ENCODE measurements at places on chromosomes 13 and 19. TPM values are rescaled to one million over a fixed set of nuclear protein-coding genes. Genes with fewer than 3 reads are reported as not detected.

DNA sequence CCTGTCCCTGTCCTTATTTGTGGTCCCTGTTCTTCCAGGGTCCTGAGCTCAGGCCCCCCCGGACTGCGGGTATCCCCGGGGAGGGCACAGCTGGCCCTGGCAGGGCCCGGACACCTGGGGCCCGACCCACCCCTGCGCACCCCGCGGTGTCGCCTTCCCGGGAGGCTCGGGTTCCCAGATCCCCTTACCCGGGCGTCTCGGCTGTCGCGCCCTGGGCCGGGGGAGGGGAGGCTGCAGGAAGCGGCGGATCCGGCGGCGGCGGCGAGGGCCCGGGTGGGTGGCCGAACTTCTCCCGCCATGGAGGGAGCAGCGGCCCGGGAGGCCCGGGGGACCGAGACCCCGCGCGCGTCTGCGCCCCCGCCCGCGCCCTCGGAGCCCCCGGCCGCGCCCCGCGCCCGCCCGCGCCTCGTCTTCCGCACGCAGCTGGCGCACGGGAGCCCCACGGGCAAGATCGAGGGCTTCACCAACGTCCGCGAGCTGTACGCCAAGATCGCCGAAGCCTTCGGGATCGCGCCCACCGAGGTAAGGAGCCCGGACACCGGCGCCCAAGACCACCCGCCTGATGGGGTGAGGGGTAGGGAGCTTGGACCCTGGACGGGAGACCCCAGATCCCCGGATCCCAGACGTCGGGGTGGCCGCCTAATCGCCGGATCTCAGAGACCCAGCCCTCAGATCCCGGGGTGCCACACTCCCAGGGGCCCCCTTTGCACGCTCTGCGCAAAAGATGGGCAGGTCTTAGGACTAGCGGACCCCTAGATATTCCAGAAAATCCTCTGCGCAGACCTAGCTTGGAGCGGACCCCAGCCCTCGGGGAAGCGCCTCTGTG lies at the start of gene GIPC3:
TSS of gene GIPC3 (plus strand) at position 178 of the 826 bp plus-strand sequence. CDS start at position 298, 120 bp downstream.
- H3K27ac ChIP-seq = no peak within 1 kb of the TSS
- DNase-seq = no peak
- no peaks in the 10 kb centered on the region for H3K27me3 ChIP-seq

DNA sequence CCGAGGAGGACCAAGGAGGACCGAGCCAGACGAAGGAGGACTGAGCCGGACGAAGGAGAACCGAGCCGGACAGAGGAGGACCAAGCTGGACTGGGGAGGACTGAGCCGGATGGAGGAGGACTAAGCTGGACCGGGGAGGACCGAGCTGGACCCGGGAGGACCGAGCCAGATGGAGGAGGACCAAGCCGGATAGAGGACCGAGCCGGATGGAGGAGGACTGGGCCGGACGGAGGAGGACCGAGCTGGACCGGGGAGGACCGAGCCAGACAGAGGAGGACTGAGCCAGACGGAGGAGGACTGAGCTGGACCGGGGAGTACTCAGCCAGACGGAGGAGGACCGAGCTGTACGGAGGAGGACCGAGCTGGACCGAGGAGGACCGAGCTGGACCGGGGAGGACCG lies 3.2 kb downstream of the PIP5K1C start:
- peaks cover 31% of the 10 kb centered on the region for H3K4me1 ChIP-seq
- no peak for DNase-seq
- H3K27ac ChIP-seq = peak overlapping the region; percentile 23

- peaks cover 2% of the 10 kb centered on the region for H3K27me3 ChIP-seq
- no peak for DNase-seq
- H3K4me1 ChIP-seq = no peaks in the 10 kb centered on the region
- H3K4me3 ChIP-seq = no peak overlapping the region
Observed at GRCh38 chr13:73593199-73593765, 534.5 kb downstream of the KLF5 start.

DNA sequence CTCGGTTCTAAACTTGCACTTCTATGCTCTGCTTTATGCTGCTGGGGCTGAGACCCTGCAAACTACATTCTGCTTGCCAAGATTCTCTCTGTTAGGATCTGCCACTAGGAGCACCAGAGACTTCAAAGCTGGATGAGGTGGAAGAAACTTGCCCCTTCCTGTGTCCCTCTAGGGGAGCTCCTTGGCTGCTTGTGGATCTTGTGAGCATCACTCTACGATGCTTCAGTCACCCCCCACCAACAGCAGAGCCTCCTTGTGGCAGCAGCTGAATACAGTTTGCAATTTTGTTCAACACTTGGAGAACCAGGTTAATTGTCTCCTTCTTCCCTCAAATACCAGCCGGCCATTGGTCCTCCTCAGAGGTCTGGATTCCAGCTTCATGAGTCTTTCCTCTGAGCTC lies 310.6 kb downstream of the FGF14 start:
- peaks cover 39% of the 10 kb centered on the region for H3K27me3 ChIP-seq
- H3K36me3 ChIP-seq = no peaks in the 10 kb centered on the region
- DNase-seq = no peak
- no peak overlapping the region for H3K4me3 ChIP-seq
- H3K4me1 ChIP-seq = no peaks in the 10 kb centered on the region

GRCh38 chr13:87590518-87590917 lies 80.7 kb upstream of the SLITRK5 start:
- no peaks in the 10 kb centered on the region for H3K4me1 ChIP-seq
- H3K27ac ChIP-seq = no peak overlapping the region
- no peak overlapping the region for H3K4me3 ChIP-seq
- no peaks in the 10 kb centered on the region for H3K27me3 ChIP-seq
- DNase-seq = no peak

DNA sequence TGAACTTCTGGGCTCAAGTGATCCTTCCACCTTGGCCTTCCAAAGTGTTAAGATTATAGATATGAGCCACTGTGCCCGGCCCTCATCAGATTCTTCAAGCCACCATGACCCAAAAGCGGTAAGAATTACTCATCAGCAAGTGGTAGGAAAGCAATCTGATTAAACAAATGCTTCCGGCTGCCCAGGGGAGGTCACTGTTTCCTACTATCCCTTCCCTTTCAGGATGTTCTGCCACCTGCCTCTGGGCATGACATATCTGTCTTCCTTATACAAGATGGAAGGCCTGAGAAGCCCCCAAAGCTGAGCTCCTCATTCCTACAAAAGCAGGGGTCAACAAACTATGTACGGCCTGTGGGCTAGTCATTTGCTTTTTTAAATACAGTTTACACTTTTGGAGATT lies 7.0 kb downstream of the ABHD8 start:
- H3K36me3 ChIP-seq = no peaks in the 10 kb centered on the region
- DNase-seq = no peak
- peaks cover 12% of the 10 kb centered on the region for H3K4me1 ChIP-seq
- H3K4me3 ChIP-seq = no peak overlapping the region

GRCh38 chr19:18160971-18161635 lies 8.1 kb downstream of the PIK3R2 start:
- H3K27ac ChIP-seq = no peak overlapping the region
- DNase-seq = peak; percentile 93
- H3K4me1 ChIP-seq = peaks cover 37% of the 10 kb centered on the region
- H3K4me3 ChIP-seq = peak overlapping the region; percentile 22

DNA sequence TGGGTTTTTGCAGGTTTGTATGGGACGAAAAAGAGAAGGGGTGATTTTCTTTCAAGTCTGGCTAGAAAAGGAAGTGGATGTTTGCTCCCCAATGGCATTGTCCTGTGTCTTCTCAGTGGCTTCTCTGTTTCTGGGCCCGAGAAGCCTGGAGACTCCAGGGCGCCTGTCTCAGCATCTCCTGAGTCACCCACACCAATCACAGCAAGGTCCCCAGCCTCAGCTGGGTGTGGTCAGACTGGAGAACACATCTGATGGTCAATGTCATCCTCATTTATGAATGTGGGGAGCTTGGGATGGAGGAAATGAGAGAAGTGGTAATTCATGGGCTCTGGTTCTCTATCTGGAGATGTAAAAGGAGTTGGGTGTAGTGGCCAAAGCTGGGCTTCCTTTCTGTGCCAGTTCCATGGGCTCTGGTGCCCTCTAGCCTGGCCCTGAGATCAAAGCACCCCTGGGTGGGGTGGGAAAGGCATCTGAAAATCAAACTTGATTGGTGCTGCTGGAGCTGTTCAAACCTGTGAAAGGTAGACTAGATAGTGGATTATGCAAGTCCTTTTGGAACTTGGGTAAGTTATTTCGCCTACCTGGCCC lies 13.4 kb downstream of the RASL11A start:
- H3K4me3 ChIP-seq = no peak overlapping the region
- DNase-seq = no peak
- H3K36me3 ChIP-seq = no peaks in the 10 kb centered on the region
- H3K4me1 ChIP-seq = peaks cover 6% of the 10 kb centered on the region
- H3K27ac ChIP-seq = no peak overlapping the region

- no peak for DNase-seq
- H3K4me1 ChIP-seq = peaks cover 7% of the 10 kb centered on the region
- H3K36me3 ChIP-seq = no peaks in the 10 kb centered on the region
- no peak overlapping the region for H3K4me3 ChIP-seq
- H3K27me3 ChIP-seq = no peaks in the 10 kb centered on the region
Observed at GRCh38 chr13:45872566-45872965, 21.0 kb upstream of the SIAH3 start.

DNA sequence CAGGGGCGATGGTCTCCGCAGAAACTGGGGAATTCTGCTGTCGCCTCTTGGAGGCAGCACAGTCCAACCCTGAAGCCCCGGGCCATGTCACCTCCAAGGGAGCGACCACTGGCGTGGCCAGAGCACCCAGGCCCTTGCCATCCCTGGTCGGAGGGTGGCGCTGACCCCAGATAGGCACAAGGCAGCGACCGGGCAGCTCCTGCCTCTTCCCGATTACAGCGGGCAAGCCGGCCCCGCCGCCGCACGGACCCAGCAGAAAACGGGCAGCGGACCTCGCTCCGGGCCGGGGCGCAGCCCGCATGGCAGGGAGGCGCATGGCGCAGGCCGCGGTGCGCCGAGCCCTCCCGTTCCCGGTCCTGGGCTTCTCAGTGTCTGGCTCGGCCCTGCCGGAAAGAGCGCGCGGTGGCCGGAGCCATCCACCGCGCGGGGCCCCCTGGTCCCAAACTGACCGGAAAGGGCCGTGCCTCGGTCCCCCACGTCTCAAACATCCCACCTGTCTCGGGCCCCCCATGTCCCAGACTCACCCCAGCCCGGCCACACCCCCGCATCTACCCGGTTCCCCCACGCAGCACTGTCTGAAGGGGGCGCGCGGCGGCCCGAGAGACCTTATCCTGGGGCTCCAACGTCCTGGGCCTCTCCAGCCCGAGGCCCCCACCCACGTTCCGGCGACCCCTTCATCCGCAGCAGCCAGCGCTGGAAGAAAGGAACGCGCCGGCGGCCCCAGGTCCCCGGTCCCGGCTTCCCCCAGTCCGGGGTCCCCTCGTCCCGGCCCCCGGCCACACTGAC lies 727 bp downstream of the CERS1 start:
- peak; percentile 86 for DNase-seq
- no peaks in the 10 kb centered on the region for H3K36me3 ChIP-seq
- peak overlapping the region; percentile 81 for H3K4me3 ChIP-seq
- peaks cover 3% of the 10 kb centered on the region for H3K4me1 ChIP-seq
- H3K27ac ChIP-seq = no peak overlapping the region

DNA sequence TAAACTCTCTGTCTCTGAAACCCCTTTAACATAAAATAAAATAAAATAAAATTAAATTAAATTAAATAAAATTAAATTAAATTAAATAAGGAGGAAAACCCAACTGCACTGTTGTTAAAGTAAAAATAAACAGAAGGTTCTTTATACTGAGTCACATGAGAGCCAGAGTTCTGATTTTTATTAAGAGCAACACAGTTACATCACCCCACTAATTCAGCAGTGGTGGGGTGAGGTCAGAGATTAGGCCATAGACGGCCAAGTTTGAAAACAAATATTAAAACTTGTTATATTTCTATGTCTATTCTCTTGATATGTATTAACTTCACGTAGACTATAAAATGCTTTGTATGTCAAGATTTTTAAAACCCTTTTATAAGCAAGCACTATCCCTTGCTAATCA lies 59.5 kb downstream of the MYCBP2 start:
- H3K4me3 ChIP-seq = no peak overlapping the region
- peaks cover 3% of the 10 kb centered on the region for H3K4me1 ChIP-seq
- H3K27me3 ChIP-seq = no peaks in the 10 kb centered on the region
- peaks cover 35% of the 10 kb centered on the region for H3K36me3 ChIP-seq

- H3K4me1 ChIP-seq = peaks cover 52% of the 10 kb centered on the region
- H3K4me3 ChIP-seq = no peak overlapping the region
- DNase-seq = no peak
- H3K36me3 ChIP-seq = no peaks in the 10 kb centered on the region
Observed at GRCh38 chr19:39129116-39129515, 3.5 kb downstream of the PAK4 start.

GRCh38 chr19:48618278-48618915 lies 581 bp downstream of the RPL18 start:
- no peak for DNase-seq
- peak overlapping the region; percentile 97 for H3K27ac ChIP-seq
- H3K4me1 ChIP-seq = peaks cover 43% of the 10 kb centered on the region
- H3K27me3 ChIP-seq = no peaks in the 10 kb centered on the region
- H3K4me3 ChIP-seq = peak overlapping the region; percentile 96

DNA sequence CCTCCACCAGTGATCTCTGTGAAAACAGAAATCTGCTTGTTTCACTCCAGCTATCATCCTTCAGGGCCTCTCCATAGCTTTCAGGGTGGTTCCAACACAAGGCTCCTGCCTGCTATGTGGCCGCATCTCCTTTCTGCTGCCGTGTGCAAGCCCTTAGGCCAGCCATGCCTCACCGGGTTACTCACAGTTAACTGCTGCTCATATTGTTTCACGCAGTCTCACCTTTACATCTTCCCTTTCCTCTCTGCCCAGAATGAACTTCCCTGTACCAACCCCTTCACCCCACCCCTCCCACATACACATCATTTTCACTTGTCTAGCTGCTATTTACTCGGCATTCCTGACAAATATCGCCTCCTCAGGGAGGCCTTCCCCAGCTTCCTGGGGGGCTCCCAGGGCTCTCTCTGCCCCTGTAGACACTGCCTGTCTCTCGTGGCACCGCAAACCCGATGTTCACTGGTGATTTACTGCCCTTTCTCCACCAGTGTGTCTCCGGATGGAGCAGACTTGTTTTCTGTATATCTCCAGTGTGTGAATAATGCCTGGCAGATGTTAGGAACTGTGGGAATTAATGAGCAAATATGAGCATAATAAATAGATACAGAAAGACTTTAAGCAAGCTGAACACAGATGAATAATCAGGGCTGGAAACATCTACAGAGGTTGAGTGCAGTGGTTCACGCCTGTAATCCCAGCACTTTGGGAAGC lies 39.3 kb upstream of the GPR183 start:
- no peaks in the 10 kb centered on the region for H3K4me1 ChIP-seq
- DNase-seq = no peak
- H3K36me3 ChIP-seq = peaks cover 46% of the 10 kb centered on the region
- H3K27ac ChIP-seq = no peak overlapping the region

GRCh38 chr19:43468354-43469159 lies 3.1 kb upstream of the LYPD3 start:
- no peak overlapping the region for H3K4me3 ChIP-seq
- DNase-seq = no peak
- no peak overlapping the region for H3K27ac ChIP-seq
- no peaks in the 10 kb centered on the region for H3K36me3 ChIP-seq
- H3K4me1 ChIP-seq = peaks cover 10% of the 10 kb centered on the region

Gene PROZ
- total RNA-seq = not detected

Gene GFY
- not detected for total RNA-seq

Gene PGLYRP2
- total RNA-seq = not detected

Gene SHISA7
- not detected for total RNA-seq
